ENCODE measurements at places on chromosomes 5 and 9.
A peak's percentile ranks its signal among the peaks of the same experiment; 100 is the strongest.

- no peak for DNase-seq
These were observed 1632.8 kb downstream of the MAT2B start for GRCh38 chr5:165138236-165138635.

- peak; percentile 13 for DNase-seq
These were observed 766.4 kb upstream of the WWC1 start for GRCh38 chr5:167525004-167525403.

DNA sequence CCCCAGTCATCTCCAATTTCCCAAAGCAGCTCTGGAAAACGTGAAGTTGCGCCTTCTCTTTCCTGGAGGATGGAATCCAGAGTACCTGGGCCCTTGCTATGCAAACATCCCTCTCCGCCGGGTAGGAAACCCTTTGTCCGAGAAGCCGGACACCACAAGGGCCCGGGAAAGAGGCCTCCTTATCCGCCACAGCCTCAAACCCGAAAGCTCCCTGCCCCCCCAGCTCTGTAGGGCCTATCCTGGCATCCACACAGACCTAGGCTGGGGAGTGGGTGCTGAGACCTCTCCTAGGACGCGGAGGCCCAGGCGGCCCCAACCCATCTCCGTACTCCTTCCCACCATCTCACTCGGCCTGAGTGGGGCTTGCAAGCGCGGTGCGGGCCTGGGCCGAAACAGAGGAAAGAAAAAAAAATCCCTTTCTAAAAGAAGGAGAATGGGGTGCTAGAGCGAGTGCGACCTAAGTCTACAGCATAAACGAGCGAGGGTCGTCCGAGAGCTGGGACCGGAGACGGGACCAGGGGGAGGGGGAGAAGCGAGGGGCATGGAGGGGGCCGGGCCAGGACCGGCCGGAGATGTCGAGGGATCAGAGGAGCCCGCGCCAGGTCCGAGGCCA, 624 bp downstream of the FBXW11 start:
- peak; percentile 17 for DNase-seq

DNA sequence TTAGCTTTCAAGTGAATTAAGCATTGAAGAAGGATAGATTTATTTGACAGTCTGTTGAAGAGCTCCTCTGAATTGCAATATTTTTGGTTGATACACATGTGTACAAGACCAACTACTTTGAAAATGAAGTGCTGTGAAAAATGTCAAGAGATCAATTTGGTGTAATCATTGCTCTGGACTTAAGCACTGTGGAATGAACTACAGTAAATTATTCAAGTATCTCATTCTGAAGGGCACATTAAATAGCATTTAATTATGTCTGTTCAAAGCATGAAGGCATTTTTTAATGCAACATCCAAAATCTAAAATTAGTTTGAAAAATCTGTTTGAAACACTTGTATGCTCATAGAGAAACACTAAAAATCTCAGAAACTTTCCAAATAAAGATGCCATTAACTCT, 107.5 kb downstream of the CDH18 start:
- DNase-seq: no peak

- DNase-seq: no peak
These were observed 73.4 kb upstream of the PLPP6 start for GRCh38 chr9:4588721-4589120.

GRCh38 chr9:27933210-27934025, 360.1 kb upstream of the C9orf72 start:
- DNase-seq: no peak

- no peak for DNase-seq
These were observed 184.8 kb upstream of the CD180 start for GRCh38 chr5:67381236-67381880.

DNA sequence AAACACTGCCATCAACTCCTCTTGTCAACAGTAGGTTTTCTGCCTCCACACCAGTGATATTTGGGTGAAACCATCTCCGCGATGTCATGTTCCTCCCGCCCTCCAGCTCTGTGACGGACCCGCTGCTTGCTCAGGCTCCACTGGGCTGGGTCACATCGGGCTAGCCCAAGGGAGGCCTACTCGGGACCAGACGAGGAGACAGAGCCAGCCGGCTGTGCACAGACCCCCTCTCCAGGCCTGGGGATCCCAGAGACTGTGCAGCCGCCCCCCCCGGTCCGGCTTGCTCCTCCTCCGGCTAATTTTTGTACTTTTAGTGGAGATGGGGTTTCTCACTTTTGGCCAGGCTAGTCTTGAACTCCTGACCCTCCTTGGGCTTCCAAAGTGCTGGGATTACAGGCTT, 202.4 kb upstream of the PRDM9 start:
- no peak for DNase-seq

DNA sequence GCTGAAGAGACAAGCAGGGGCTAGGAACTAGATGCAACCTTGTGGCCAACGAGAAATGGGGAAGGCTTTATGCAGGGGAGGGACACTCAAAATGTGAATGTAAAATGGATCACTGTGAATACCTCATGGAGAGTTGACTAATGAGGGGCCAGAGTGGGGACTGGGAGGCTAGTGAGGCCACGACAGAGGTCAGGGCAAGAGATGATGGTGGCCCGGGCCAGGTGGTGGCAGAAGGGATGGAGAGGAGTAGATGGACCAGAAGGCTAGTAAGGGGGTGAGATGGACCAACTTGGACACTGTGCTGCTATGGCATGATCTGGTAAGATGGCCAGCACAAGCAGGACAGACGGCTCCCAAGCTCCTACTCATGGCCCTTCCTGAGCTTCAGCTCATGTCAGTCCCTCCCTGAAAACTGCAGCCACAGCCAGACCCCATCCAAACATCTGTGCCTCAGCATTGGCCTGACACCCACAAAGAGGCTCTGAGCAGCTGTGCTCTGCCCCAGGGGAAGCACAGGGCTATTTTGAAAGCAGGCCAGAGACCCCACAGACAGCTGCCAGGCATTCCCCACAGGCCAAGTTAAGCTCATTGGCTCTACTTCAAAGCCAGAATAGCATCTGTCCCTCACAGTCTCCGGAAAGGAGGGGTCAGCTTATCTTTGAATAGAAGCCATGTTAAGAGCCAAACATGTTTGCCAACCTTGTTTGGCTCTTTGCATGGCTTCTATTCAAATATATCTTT, 22.1 kb downstream of the P4HA2 start:
- peak; percentile 18 for DNase-seq

DNA sequence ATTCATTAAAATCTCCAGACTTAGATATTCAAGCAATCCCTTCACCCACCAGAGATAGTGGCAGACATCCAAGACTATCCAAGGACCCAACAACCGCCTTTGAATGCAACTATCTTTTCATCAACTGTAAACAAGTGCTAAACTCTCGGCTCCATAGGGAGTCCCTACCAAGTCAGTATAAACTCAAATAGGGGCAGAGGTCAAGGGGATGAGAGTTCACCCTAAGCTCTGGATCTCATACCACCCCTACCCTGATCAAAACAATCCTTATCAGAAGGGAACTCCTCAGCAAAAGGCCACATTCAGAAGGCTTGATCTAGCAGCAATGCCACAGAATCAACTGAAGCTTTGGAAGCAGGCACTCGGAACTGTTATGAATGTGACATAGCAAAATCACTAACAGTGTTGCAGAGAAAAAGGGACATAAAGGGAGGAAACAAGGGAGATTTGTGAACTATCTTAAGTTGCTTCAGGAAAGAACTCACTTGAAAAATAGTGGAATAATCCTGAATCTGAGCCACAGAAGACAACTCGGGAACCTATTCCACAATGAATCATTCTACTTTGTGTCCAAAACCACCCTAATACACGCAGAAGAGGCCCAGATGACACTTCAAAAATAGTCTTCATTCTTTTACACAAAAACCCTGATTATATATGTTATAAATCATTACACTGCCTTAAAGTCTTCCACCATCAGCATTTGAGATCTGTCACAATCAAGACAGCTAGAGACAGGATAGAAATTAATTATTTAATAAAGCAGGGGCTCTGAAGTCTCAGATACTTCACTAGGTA, 49.8 kb downstream of the NR6A1 start:
- peak; percentile 85 for DNase-seq

- DNase-seq: no peak
These were observed 166.4 kb downstream of the KDM4C start for GRCh38 chr9:6924149-6924548.

DNA sequence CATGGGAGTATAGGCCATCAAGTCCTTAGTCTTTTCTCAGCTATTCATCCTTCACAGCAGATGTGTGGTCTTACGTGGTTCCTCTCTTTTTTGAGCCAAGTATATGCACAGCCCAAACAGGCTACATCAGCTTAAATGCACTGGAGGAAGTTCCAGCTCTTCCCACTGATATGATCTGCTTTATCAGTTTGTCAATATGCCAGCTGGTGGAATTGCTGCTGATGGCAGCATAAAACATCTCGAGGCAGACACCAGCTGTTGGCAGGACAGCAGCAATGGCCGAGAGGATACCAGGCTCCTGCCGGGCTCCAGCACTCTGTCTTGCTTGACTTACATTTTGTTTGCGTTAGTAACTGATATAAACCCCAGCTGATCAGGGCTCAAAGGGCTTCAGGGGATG, 143.4 kb downstream of the TENT4A start:
- DNase-seq: no peak

- DNase-seq: peak; percentile 87
These were observed 38.9 kb downstream of the MFAP3 start for GRCh38 chr5:154077696-154078095.

DNA sequence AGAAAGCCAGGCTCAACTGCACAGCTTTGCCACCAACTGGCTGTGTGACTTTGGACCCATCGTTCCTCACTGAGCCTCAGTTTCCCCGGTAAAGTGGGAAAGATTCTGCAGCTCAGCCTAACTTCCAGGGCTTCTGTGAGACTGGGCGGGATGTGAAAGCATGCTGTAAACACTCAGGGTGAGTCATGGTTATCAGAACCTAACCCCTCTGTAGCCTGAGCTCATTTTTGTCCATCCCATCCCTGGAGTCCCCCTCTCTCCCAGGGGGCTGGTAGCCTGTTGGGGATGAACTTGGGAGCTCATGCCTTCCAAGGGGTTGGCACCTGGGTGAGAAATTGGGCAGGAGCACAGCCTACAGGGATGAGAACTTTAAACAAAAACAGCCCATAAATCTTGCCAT, 2.3 kb downstream of the CCDC69 start:
- peak; percentile 63 for DNase-seq

- DNase-seq: peak; percentile 62
These were observed 22.3 kb downstream of the CAAP1 start for GRCh38 chr9:26870292-26870691.

DNA sequence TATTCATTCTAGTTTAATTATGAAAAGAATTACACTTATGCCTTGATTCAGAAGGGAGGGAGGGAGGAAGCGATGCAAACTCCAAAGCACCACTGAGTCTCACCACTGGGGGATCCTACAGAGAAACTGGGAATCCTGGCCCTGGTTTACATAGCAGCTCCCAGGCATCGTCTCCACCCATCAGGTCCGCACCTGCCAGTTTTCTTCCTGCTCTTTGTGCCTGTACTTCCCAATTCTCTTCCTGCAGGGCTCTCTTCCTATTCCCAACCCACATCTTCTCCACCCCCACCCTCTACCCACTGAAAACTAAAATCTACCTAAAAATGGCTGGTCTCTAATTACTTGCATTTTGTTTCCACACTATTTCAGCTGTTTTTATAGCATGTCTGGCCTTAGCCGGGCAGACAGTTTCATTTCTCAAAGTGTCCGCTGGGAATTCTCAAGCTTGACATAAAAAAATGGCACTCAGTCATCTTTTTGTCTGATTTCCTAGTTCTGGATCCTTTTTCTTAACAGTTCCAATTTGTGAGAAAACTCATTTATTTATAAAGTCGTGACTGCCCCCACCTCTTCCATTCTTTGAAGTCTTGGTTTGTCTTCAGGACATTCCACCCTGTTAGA, 1.6 kb upstream of the TNIP1 start:
- no peak for DNase-seq

DNA sequence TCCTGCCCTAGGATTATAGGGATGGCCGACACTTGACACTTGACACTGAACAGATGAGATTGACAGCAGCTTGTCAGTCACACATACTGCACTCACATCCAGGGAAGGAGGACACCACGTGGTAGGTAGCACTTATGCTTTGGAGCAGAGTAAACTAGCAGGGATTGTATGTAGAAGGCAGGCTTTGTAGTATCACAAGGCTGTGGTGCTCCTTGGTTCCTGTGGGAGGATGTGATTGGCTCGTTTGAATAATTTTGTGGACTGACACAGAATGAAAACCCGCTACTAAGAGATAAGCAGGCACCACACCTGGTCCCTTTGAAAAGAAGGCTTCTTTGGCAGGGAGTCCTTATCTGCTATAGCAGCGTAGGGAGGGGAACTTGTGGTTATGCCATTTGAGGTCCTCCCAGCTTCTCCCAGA, 63.6 kb upstream of the IL12B start:
- DNase-seq: no peak

- peak; percentile 98 for DNase-seq
These were observed 29.0 kb downstream of the PTGES2 start for GRCh38 chr9:128098297-128099230.

DNA sequence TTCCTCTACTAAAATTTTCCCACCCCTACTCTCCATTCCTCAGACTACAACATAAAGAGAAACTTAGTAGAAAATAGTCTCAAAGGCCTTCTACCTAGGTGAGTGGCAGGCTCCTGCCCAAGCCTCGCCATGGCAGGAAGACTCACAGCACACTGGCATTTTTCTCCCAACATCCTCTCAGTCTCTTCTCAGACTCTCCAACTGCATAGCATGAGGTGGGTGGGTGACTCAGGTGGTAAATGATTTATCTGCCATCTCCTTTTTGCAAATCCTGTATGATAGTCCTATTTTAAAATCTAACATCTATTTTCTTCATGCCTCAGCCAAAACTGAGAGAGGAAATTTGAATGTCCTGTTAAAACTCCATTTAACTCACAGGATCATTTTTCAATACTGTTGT, 33.5 kb upstream of the GRIA1 start:
- DNase-seq: no peak

- DNase-seq: peak; percentile 21
These were observed 39.1 kb upstream of the RASGRF2 start for GRCh38 chr5:80921026-80921425.

GRCh38 chr5:65062469-65063083, 293.8 kb downstream of the CWC27 start:
- peak; percentile 95 for DNase-seq

DNA sequence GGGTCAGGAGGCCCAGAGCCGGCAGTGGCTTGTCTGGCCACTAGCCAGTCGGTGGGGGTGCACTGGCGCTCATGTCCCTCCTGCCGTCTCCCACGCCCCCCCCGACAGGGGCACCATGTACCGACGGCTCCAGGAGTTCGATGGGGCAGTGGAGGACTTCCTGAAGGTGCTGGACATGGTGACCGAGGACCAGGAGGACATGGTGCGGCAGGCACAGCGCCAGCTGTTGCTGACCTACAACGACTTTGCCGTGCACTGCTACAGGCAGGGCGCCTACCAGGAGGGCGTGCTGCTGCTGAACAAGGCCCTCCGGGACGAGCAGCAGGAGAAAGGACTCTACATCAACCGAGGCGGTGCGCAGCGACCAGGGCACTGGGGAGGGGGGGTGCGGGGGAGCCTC, 8.1 kb downstream of the TTC16 start:
- DNase-seq: no peak
